ENCODE measurements at places on chromosomes 4 and X. TPM values are rescaled to one million over a fixed set of nuclear protein-coding genes. Genes with fewer than 3 reads are reported as not detected.

- no peak for DNase-seq
Observed at GRCh38 chr4:89403826-89404225, 96.2 kb upstream of the GPRIN3 start.

DNA sequence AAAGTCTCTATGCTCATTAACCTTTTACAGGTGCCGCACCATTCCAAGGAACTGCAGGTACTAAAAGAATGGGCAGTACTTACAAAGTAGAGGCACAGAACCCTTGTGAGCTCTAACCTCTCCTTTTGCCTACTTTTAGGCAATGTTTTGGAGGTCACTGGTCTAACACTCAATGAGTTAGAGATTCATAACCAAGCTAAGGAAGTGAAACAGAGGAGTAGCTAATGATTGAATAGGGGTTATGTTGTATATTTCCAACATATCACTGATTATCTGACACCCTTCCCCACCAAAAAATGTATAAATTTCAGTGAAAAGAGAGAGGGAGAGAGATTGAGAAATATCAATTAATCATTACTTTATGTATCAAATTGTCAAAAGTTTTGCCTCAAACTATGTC is 269.3 kb downstream of the PCDH7 start:
- DNase-seq = no peak

DNA sequence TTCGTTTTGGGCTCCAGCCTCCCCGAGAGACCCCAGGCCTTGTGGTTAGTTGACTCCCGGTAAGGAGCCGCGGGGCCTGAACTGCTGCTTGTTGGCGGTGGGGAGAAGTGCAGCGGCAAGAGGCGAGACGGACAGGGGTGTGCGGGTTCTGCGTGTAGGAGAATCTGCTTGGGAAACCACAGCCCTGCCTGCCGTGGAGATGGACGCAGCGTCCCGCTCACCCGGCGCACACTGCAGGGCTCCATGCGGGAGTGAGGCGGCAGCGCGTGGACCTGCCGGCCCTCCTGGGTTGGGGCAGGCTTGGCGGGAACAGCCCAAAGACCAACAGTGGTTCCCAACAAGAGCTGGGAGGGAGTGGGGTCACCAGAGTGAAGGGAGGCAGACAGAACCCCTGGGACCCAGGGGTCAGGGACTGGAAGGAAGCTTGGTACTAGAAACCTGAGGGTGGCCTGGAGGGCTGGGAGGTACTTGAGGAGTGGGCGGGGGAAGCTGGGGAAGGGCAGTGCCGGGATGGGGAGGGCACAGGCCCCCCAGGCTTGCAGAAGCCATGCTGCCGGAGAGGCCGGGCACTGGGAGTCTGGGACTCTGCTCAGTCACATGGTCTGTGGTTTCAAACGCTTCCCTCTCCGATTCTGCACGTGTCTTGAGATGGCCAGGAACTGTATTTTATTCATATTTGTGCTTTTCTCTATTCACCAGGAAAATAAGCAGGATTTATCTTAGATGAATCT is 70.8 kb downstream of the RGS12 start:
- DNase-seq = no peak

DNA sequence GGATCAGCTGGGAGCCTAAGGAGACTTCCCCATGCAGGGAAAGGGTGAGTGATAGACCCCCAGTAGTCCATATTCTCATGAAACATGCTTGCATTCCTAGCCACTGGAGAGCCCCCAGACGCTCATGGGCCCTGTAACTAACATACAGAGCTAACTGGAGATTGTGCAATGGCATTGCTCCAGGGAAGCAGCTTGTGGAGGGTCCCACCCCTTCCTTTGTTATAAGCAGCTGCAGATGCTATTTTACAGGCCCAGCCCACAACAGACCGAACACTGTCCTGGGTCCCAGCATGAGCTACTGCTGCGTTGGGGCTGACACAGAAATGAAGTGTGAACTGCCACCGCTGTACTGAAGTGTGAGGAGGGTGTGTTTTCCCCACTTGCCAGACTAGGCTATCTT is 1465.7 kb upstream of the DIAPH2 start:
- no peak for DNase-seq

DNA sequence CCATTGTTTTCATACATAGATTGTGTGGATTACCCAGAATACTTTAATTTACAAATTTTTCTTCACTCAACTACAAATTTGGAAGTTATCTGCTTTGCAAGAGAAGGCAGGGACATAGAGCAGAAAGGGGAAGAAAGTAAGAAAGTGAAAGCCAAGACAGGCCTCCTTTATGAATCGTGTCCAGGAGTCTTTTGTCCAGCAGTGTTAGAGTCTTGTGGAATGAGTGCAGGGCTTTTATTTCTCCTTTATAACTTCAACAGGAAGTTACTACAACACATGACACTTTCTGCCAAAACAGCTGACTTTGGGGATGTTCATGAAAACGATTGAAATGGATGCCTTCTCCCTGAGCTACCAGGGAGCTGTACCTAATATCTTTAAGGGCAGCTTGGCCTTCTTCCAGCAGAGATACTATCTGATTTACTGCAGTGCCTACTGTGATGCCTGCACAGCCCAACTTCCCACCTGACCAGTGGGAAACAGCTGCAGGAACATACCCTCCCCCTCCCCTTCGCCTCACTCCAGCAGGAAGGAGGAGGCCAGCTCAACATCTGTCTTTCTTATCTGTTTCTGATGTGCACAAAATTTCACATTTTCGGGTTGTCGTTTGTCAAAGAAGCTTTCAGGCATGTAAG is 557.7 kb upstream of the SLIT2 start:
- DNase-seq = no peak

DNA sequence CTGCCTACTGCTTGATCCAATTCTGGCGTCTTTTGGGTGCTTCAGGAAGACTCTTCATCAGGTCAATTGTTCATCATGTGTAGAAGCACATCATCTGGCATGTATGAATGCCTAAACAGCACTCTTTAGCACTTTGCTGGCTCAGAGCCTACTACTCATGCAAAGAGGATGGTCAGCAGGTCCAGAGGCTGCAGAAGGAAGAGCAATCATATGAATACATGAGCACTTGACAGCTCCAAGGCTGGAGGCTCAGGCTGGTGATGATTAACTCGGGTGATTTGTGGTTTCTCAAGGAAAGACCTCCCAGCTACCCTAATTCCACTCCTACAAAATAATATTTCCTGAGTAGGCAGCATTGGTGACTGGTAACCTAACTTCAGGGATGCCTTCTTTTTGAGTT is 103.8 kb upstream of the CXCL13 start:
- no peak for DNase-seq

GRCh38 chrX:133495464-133496391 is 80.4 kb upstream of the GPC4 start:
- no peak for DNase-seq

GRCh38 chrX:11629593-11630211 is 36.0 kb downstream of the ARHGAP6 start:
- DNase-seq = no peak

GRCh38 chr4:79959652-79960051 is 113.4 kb downstream of the ANTXR2 start:
- no peak for DNase-seq

- no peak for DNase-seq
Observed at GRCh38 chr4:77699731-77700210, 94.2 kb downstream of the CXCL13 start.

The NLGN4X gene
- total RNA-seq = 45.0 TPM

The PAGE2B gene
- not detected for total RNA-seq

The SOWAHB gene
- total RNA-seq = 4.9 TPM

The UGT2B17 gene
- not detected for total RNA-seq

The PLP1 gene
- 0.46 TPM for total RNA-seq
